Posterior cingulate gyrus (tissue), 11 donors: ENCODE measurements at places on chromosomes 5 and 9.
A peak's percentile ranks its signal among the peaks of the same experiment; 100 is the strongest.

DNA sequence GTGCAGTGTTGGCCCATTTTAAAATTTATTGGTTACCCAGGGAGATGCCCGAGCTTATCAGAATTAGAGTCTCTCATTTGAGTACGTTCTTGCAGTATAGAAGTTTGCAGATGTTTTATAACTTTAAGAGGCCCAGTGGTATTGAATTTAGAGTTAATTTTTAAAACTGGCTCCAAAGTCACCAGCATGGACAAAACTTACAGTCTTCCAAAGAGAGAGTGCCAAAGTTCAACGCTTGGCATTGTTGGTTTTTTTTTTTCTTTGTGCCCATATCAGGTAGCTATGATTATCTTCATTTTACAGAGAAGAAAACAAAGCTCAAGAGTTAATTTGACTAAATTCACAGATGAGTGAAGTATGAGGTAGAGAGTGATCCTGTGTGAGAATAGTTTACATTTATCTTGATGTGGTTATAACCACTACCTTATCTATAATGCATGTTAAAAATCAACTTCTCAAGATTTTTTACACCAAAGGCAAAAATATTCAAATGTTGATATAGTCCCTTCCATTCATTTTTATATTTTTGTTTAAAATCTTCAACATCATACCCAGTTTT lies 273.7 kb upstream of the DMRT1 start:
- no peak for DNase-seq

DNA sequence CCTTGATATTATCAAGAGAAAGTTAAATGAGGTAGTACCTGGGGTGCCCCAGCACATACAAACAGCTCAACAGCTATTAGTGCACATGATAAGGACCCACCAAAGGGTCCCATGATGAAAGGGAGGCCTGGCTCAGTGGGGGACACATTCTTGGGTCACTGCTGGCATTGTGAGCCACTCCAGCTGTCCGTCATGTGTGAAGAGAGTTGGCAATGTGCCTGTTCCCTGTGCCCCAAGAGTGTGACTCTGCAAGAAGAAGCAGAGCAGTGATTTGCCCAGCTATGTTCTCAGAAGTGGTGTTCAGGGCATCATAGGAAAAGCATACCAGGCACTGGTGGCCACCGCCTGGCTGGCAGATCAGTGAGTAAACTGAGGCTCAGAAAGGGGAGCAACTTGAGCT lies 37.1 kb upstream of the TDRD7 start:
- DNase-seq = no peak

DNA sequence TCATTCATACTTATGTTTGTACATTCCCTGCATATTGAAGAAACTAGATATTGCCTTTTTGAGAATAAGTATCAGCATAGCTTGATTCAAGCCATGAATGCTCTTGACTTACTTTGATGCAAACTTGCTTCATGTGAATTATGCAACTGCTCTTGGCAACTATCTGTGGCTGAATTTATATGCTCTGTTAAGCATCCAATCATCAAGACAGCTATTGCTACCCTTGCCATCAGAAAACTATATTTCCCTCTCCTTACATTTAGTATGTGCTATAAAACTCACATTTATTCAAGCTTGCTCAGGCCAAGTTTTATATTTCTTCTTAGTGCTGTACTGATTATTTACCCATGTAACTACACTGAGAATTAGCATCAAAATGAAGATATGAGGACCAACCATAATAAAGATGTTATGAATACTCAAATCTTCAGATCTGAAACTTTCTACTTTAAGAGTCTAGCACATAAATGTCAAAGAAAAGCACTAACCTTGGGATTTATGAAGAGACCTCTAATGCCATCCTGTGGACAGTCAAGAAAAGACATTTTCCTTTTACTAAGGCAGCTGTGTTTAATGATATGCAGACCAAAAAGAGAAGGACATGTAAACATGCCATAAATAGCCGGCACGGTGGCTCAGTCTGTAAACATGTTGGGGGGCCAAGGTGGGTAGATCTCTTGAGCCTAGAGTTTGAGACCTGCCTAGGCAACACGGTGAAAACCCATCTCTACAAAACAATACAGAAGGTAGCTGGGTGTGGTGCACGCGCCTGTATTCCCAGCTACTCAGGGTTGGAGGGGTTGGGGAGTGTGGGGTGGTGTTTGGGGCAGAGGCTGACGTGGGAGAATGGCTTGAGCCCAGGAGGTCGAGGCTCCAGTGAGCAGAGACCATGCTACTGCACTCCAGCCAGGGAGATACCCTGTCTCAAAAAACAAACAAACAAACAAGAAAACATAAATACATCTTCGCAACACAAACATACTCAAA lies 267.0 kb upstream of the TYRP1 start:
- no peak for DNase-seq

- DNase-seq = no peak
Observed at GRCh38 chr9:125631391-125632085, 75.5 kb downstream of the MAPKAP1 start.

GRCh38 chr5:138743484-138743883 lies 9.7 kb upstream of the CTNNA1 start:
- DNase-seq = no peak

DNA sequence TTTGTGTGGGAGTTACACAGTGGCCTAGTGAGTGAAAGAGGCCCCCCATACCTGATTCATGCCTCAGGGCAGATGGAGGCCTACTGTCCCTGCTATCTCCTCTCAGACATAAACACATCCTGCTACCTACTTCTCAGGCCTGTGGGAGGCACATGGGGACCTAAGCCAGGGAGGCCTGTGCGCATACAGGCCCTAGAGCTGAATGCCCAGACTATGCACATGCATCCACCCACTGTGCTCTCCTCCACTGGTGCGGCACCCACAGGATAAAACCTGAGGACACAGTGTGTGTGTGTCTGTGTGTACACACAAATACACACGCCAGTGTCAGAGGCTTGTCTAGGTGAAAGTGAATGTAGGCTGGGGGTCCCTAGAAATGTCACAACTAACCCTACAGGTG lies 1.4 kb downstream of the PAX5 start:
- DNase-seq = no peak

GRCh38 chr5:54793468-54794134 lies 191.8 kb downstream of the ESM1 start:
- DNase-seq = no peak

- DNase-seq = no peak
Observed at GRCh38 chr9:70551396-70551795, 136.9 kb upstream of the KLF9 start.

- no peak for DNase-seq
Observed at GRCh38 chr5:33612386-33612785, 171.6 kb downstream of the TARS1 start.

GRCh38 chr5:74336297-74336696 lies 304.2 kb downstream of the ENC1 start:
- DNase-seq = no peak

DNA sequence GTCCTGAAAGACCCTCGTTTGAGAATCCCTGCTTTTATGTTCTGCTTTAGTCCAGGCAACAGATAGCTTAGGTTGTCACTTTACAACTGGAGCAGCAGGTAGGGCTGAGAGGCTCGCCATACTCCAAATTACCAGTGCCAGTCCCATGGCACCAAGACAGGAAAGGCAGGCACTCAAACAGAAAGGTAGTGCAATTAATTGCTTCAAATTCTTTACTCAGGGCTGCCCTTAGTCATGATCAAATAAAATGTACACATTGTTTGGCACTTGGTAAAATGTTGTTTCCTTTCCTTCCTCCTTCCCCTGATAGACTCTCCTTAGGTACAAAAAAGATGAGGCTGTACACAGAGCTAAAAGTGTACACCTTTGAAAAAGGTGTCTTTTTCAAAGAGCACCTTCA lies 115.8 kb upstream of the CCDC152 start:
- no peak for DNase-seq

- DNase-seq = no peak
Observed at GRCh38 chr5:16417398-16418074, 48.1 kb downstream of the ZNF622 start.

GRCh38 chr5:19616701-19617215 lies 371.2 kb downstream of the CDH18 start:
- DNase-seq = no peak

- DNase-seq = peak; percentile 99
Observed at GRCh38 chr9:4792572-4793458, at the start of gene RCL1. TSS of gene RCL1 (plus strand) at chr9:4792944. CDS start at chr9:4793092, 148 bp downstream.

- no peak for DNase-seq
Observed at GRCh38 chr5:56658972-56659371, 156.4 kb upstream of the MAP3K1 start.

DNA sequence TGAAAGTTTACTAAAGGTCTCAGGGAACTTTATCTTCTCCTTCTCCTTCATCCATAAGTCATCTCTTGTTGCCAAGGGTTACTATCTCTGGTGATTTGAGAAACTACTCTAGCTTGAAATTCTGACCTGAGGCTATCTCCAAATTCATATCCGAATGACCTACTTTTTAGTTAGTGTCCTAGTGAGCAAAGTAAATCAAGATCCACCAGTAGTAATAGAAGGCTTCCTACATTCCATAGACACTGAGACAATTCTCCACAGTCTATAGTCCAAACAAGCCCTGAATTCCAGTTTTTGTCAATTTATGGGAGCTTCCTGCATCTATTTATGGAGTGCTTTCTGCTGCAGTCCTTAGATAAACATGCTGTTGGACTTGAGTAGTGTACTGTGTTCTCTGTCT lies 5.0 kb downstream of the IL7R start:
- DNase-seq = no peak

DNA sequence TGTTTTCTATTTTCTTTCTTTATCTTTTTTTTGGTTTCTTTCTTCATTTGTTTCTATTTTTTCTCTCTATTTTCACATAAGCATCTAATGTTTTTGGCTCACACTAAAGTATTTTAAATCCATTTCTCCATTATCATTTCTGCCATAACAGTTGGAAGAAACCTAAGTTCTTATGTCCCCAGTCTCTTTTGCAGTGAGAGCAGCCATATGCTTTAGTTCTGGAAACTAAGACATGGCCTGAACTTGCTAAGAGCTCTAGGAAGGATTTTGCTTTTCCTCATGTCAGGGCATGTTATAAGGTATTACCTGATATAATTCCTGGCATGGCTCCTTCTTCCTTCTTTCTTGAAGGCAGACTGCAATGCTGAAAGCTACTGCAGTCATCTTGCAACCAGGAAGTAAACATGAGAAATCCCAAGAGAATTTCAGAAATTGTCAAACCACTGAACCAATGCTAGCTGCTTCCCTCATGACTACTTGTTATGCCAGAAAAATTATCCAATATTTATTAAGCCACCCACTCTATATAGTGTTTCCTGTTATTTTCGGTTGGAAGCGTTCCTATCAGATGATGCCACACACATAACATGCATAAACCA lies 171.1 kb downstream of the TAF11L14 start:
- DNase-seq = no peak

GRCh38 chr9:926976-927375 lies 49.5 kb upstream of the DMRT3 start:
- DNase-seq = no peak

- no peak for DNase-seq
Observed at GRCh38 chr5:12399868-12400267, 495.6 kb upstream of the CTNND2 start.

DNA sequence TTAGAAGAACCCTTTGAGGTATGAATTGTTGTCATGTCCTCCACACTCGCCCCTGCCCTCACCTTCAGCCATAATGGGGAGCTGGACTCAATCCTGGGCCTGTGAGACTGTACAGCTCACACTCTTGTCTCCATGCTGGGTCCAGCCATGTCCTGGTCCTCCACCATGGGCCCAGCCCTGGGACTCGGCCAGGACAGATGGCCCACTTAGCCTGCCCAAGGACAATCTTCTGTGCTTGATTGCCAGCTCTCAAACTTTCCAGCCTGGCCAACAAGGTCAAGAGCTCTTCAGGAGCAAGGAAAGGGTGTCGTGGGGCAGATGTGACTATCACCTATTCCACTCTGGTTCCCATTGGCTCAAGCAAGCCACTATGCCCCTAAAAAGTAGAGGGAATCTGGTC lies 90.8 kb downstream of the HRH2 start:
- no peak for DNase-seq

DNA sequence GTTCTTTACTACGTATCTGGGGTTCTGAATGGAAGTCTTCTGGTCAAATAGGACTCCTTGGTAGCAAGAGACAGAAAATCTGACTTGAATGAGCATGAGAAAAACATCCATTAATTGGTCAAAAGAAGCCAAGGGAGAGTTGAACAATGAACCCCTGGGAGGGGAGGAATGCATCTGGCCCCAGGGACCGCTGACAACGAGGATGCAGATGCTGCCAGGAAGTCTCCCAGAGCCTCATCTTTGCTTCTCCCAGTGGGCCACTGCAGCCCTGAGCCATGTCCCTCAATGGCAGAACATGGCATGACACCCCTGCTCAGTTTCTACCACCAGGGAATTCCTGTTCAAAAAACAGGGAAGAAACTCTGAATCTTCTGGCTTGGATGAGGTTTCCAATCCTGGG lies 50.5 kb upstream of the ICE1 start:
- no peak for DNase-seq

DNA sequence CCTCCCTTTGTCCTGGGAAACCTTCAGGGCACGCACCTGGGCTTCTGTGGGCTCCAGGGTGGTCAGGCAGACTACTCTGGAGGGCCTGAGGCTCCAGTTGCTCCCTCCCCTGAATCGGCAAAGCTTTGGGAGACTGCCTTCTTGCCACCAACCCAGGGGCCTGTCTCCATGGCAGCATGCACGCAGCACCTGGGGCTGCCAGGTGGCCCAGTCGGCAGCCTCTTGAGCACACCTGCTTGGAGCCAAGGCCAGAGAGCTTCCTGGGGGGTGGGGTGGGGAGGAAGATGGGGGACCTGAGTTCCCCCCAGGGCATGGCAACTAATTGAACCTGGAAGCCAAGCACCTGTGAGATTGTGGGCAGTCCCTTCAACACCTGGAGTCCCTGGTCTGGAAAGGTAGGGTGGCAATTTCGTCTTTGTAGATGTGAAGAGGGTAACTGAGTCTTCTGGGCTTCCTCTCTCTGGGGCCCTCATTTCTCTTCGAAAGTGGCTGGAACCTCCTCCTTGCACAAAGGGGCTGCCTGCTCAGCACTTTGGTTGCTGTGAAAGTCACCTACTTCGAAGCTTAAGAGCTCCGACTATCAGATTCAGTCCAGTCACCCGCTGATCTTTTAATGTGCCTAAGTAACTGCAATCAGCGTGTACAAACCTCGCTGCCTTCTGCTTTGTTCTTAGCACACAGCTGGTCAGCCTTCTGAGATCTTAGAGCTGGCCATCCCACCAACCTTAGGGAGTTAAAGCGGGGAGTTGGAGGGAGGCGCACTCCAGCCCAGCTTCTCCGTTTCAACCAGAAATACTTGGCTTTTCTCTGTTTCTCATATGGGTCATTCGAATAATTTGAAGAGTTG lies 4.0 kb downstream of the RNF183 start:
- DNase-seq = no peak

DNA sequence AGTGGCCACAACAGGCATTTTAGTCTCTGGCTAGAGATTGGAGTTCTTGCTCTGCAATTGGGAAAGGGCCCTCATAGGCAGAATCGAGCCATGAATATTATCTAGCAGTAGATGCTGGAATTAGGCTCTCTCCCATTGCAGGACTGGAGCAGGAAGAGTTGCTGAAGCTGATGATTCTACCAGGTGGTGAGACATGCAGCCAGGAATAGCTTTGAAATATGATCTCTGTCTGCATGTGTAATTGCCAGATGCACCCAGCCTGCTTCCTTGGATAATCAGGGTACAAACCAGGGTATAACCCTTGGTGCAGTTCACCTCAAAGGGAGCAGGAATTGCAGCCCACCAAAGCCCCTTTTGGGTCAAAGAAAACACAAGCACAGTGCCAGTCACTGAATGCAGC lies 211.4 kb upstream of the FTMT start:
- DNase-seq = no peak
